Activated CD8-positive, alpha-beta memory T cell treated with anti-CD3 and anti-CD28 coated beads for 48 hours (primary cell): ENCODE measurements at places on chromosomes 2 and 18.

GRCh38 chr2:37377187-37377532, 32.7 kb downstream of the QPCT start:
- DNase-seq, result no peak

- DNase-seq, result no peak
These were observed 136.7 kb downstream of the SP3 start for GRCh38 chr2:173828189-173829142.

GRCh38 chr18:57533868-57534510, 52.5 kb downstream of the FECH start:
- no peak for DNase-seq

DNA sequence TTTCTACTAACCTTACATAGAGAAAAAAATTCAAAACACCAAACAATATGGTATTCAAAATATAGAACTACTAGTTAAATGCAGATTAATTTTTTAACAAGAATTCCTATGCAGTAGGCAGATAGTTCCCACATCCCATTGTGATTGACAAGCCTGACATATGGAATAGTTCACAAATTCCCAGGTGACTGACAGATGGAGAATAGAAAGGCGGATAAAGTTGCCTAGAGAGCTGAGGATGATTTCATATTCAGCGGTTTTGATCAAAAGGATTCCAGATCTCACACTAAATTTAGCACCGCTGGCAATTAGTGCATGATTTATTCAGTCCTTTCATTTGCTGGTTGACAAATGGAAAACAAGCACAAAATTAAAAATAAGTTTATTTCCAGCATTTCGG, 733.7 kb upstream of the POU3F3 start:
- no peak for DNase-seq

DNA sequence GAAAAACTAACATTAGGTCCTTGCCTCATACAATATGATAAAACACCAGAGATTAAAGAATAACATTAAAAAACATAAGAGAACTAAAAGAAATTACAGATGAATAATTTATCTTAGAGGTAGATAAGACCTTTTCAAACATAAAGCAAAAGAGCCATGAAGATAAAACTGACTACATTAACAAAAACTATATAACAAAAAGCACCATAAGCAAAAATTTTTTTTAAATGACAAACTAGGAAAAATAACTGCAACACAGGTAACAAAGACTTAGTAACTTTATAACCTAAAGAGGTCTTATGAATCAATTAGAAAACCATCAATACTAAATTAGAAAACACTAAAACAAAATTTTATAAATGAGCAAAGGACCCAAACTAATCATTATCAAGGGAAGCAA, 16.3 kb upstream of the SERTAD2 start:
- no peak for DNase-seq

DNA sequence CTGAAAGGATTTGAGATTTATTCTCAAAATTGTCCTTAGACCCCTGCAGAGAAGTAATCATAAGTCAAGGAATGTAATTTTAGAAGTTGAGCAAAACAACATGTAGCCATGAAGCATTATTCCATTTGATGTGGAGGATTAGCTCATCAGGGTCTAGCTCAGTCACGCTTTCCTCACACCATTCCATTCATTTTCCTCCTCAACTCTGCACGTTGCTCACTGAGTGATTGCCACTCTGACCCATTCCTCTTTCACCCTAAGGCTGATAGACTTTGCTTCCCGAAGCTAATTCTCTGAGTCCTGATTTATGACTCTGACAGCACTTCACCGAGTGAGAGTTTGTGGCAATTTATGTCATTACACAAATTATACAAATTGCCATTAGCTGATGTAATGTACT, 820.6 kb upstream of the PIK3C3 start:
- no peak for DNase-seq

- no peak for DNase-seq
These were observed 54.3 kb downstream of the BOLA3 start for GRCh38 chr2:74093426-74093825.
